H7 (cell line): ENCODE measurements at places on chromosomes 12 and 14. TPM values are rescaled to one million over a fixed set of nuclear protein-coding genes. Genes with fewer than 3 reads are reported as not detected.

- DNase-seq, result no peak
Observed at GRCh38 chr12:12909995-12910420, 18.6 kb downstream of the GPRC5A start.

- DNase-seq, result no peak
Observed at GRCh38 chr14:39991041-39991440, 558.8 kb upstream of the FBXO33 start.

GRCh38 chr12:116892349-116893140, 11.3 kb upstream of the HRK start:
- no peak for DNase-seq

- peak; percentile 76 for DNase-seq
Observed at GRCh38 chr12:49089821-49090773, 4.5 kb downstream of the DHH start.

DNA sequence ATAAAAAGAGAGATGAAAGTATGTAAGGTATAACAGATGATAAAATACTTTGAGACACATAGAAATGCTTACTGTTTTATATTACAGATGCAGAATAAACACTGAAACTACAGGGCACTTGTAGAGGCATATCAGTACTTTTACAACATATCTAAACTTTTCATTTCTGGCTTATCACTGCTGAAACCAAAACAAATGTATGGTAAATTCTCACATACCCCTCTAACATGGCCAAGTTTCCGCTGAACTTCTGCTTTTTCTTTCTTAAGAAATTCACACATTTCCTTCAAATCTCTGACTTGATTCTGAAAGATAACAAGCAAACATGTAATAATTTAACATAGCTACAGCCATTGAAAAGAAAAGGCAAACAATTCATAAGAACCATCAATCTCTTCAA, 33.3 kb upstream of the C12orf50 start:
- DNase-seq, result no peak

- no peak for DNase-seq
Observed at GRCh38 chr12:92614502-92614901, 88.3 kb upstream of the PLEKHG7 start.

DNA sequence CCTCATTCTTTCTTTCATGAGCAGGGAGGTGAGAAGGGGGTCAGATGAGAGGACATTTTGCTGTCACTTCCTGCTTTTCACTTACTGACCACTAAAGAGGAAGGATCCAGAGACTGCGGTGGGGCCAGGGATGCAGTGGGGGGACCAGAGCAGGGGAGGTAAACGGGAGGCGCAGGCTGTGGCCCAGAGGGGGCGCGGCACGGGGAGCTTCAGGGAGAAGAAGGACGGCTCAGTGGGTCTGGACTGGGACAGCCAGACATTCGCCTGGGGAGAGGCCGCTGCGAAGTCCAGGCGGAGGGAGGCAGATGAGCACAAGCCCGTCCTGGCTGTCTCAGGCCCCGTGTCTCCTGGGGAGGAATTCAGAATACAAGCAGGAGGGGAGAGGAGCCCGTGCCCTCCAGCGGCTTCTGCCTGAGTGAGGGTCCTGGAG, 41.2 kb downstream of the SLC6A12 start:
- peak; percentile 62 for DNase-seq

GRCh38 chr12:48569946-48570345, at the start of gene LALBA:
Gene LALBA (minus strand): TSS chr12:48570046. CDS start chr12:48570020, 26 bp downstream.
- DNase-seq, result no peak

DNA sequence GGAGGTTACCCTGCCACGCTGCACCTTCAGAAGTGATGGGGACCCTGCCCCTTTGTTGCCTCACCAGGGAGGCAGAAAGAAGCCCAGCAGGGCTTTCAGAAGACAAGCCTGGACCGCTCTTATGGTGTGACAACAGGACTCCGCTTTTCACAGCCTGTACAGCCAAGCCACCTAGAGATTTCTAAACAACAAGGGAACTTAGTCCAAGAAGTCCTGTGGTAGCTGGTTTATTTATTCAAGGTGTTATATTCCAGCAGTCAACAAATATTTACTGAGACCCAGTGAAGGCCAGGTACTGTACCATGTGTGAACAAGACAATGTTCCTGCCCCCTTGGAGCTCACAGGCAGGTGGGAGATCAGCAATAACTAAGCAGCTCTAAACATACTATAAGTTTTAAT, 4.0 kb upstream of the TMEM229B start:
- DNase-seq, result no peak

The POTEG gene
- not detected in 2 replicates for total RNA-seq

The PZP gene
- total RNA-seq, result not detected in 2 replicates

The PLA2G1B gene
- not detected in 2 replicates for total RNA-seq

The ING4 gene
- total RNA-seq, result 26.9 and 31.2 TPM in 2 replicates

The FAM90A1 gene
- 2.6 and 4.6 TPM in 2 replicates for total RNA-seq

The IQSEC3 gene
- 0.45 and 0.81 TPM in 2 replicates for total RNA-seq
